ENCODE measurements at places on chromosomes 13 and 19.

- DNase-seq, result no peak
Measured at GRCh38 chr13:73025217-73026012, 33.4 kb upstream of the KLF5 start.

DNA sequence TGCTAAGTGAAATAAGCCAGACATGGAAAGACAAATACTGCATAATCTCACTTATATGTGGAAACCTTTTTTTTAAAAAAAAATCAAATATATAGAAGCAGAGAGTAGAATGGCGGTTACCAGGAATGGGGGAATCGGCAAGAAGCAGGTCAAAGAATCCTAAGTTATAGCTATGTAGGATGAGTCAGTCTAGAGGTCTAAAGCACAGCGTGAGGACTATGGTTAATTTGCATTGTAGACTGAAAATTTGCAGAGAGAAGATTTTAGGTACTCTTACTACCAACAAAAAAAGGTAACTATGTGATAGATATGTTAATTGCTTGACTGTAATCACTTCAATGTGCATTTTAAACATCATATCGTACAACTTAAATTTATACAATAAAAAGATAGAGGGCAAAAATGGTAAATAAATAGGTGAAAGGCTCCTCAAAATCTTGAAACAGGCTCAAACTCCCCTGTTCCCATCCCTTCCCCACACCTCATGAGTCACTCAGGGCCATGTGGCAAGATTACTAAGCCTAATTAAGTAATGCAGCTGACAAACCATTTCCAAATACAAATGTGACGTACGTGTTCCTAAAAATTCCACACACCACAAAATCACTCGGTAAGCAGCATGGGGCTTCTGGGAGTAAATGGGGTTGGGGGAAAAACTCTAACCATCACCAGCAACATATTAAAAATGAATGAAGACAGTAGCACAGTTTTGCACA is 159.0 kb downstream of the USP12 start:
- no peak for DNase-seq

- no peak for DNase-seq
Measured at GRCh38 chr19:1366296-1366695, 17.4 kb upstream of the NDUFS7 start.

DNA sequence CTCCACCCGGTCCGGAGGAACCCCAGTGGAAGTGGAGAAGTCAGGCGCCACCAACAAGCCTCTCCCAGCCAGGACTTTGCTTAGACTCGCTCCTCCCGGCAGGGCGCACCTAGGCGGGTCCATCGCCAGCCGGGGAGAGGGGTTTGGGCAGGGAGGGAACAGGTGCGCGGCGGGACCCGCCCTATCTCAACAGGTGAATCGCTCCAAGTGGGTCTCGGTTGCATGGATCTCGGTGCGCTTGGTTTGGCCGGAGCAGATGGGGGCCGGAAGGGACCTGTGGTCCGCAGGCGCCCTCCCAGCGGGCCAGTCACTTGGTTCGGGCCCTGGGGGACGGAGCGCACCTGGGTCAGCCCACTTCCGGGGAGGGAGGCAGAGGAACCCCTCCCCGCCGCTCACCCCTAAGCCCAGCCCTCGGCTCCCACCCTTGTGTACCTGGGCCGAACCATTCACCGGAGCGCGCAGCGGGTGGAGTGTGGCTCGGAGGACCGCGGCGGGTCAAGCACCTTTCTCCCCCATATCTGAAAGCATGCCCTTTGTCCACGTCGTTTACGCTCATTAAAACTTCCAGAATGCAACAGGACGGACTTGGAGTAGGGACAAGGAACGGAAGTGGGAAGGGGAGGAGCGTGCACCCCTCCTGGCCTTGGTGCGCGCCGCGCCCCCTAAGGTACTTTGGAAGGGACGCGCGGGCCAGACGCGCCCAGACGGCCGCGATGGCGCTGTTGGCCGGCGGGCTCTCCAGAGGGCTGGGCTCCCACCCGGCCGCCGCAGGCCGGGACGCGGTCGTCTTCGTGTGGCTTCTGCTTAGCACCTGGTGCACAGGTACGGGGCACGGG is at the start of gene LSR:
Gene LSR (plus strand): TSS at position 693 of the 836 bp plus-strand sequence. CDS start 21 bp downstream, at position 714.
- DNase-seq, result no peak

- no peak for DNase-seq
Measured at GRCh38 chr13:105464249-105464648, 1071.2 kb downstream of the EFNB2 start.

GRCh38 chr19:13154241-13154778 is 4.1 kb downstream of the IER2 start:
- peak; percentile 15 for DNase-seq

GRCh38 chr19:17579661-17580244 is 24.3 kb downstream of the COLGALT1 start:
- no peak for DNase-seq

GRCh38 chr19:53019684-53020083 is 6.0 kb downstream of the ERVV-1 start:
- DNase-seq, result no peak

- no peak for DNase-seq
Measured at GRCh38 chr13:100436099-100436498, 152.5 kb downstream of the GGACT start.

DNA sequence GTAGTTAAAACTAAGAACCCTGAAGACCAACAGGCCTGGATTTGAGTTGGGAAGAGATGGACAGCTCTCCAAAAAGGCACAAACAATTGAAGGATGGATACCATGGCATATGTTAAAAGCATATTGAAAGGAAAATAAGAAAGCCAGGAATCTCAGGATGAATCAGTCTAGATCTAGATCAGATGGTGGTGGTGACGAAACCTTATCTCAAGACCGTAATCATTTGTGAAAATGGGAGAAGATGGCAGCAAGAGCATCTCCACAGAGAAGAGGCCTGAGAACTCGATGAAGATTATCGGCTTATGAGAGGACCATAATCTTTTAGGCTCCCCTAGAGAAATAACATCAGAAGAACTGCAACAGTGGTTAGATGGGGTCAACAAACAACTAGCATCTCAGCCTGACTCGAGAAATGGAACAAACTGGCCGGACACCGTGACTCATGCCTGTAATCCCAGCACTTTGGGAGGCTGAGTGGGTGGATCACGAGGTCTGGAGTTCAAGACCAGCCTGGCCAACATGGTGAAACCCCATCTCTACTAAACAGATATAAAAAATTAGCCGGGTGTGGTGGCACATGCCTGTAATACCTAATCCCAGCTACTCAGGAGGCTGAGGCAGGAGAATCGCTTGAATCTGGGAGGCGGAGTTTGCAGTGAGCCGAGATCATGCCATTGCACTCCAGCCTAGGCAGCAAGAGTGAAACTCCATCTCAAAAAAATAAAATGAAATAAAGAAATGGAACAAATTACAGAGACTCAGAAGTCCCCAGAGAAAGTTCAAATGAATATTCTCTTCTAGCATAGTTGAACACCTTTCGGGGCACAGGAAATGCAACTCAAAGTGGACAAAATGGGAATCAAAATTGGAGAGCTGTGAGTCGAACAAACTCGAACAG is 47.6 kb downstream of the FOXO1 start:
- DNase-seq, result no peak

GRCh38 chr19:46753420-46754155 is 7.3 kb upstream of the STRN4 start:
- DNase-seq, result peak; percentile 14

DNA sequence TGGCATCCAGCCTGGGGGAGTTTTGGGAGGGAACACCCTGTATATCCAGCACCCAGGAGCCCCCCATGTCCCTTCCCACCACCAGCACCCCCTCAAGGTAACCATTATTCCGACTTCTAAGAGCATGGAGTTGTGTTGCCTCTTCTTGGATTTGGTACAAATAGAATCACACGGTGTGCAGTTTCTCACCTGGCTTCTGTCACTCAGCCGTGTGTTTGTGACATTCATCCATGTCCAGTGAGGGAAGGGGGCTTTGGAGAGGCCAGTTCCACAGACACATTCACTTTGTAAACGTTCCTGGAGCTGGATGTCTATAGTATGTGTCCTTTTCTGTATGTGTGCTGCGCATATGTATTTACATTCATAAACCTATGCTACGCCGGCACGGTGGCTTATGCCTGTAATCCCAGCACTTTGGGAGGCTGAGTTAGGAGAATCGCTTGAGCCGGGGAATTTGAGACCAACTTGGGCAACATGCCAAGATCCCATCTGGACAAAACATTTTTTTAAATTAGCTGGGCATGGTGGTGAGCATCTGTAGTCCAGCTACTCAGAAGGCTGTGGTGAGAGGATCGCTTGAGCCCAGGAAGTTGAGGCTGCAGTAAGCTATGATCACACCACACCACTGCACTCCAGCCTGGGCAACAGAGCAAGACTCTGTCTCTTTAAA is 36.6 kb downstream of the MYH14 start:
- DNase-seq, result no peak

DNA sequence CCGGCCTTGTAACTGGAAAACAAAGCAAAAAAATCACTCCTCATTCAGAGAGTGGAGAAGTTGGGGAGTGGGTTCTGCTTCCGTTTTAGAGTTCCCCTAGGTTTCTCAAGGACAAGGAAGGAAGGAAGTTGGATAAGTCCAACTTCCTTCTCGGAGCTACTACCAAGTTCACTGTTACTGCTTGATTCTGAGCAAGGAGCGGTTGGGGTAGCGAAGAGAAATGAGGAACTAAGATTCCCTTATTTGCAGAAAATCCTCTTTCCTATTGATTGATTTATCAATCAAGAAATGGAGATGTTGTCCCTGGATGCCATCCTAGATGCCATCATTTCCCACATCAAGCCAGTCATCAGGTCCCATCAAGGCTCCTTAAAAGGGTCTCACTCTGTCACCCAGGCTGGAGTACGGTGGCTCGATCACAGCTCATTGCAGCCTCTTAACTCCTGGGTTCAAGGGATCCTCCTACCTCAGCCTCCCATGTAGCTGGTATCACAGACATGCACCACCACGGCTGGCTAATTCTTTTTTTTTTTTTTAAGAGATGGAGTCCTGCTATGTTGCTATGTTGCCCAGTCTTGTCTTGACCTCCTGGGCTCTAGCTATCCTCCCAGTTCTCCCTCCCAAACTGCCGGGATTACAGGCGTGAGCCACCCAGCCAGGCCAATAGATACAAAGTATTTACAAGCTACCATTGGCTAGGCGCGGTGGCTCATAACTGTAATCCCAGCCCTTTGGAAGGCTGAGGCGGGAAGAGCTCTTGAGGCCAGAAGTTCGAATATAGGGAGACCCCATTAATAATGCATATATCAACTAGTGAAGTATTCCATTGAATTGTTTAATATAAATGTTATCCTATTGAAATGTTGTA is 809 bp upstream of the B9D2 start:
- no peak for DNase-seq

GRCh38 chr19:4843647-4843965 is 12.1 kb upstream of the TICAM1 start:
- no peak for DNase-seq

DNA sequence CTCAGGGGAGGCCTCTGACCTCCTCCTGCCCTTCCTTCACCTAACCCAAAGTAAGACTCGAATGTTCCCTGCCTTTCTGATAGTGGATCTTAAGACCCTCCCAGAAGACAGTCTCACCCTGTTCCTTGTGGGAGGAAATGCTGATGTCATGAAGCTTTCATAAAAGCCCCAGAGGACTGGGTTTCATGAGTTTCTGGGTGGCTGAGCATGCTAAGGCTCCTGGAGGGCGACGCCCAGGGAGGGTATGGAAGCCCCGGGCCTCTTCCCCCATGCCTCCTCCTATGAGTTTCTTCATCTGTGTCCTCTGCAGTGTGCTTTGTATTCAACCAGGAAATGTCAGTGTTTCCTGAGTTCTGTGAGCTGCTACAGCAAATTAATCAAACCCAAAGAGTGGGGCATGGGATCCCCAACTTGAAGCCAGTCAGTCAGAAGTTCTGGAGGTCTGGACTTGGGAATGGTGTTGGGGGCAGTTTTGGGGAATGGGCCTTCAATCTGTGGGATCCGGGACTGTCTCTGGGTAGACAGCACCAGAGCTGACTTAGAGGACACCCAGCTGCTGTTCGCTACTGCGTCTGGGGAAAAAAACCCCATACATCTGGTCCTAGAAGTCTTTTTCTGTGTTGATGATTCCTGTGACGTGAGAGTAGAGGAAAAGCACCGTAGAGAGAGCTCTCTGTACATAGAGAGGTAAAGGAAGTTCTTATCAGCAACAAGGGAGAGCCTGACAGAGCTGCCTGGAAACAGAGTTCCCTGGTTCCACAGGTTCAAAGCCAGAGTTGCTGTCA is 2.0 kb upstream of the LILRB2 start:
- DNase-seq, result no peak

DNA sequence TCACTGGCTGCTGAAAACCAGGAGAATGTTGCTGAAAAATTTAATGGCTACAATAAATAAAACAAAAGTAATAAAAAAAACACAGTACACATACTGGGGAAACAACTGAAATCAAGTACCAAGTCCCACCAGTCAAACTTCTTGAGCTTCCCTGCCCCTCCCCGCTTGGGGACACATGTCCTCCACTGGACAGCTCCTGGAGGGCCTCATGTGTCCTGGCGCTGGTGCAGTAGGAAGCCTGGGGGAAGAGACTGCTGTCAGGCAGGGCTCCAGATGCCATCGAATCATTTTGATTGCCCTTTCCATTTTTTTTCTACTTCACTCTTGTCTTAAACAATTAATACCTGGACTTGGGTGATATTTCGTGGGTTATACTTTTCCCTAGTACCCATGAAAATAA is 26.6 kb upstream of the SLC35E1 start:
- DNase-seq, result no peak

- DNase-seq, result no peak
Measured at GRCh38 chr13:83221256-83221655, 661.0 kb downstream of the SLITRK1 start.

DNA sequence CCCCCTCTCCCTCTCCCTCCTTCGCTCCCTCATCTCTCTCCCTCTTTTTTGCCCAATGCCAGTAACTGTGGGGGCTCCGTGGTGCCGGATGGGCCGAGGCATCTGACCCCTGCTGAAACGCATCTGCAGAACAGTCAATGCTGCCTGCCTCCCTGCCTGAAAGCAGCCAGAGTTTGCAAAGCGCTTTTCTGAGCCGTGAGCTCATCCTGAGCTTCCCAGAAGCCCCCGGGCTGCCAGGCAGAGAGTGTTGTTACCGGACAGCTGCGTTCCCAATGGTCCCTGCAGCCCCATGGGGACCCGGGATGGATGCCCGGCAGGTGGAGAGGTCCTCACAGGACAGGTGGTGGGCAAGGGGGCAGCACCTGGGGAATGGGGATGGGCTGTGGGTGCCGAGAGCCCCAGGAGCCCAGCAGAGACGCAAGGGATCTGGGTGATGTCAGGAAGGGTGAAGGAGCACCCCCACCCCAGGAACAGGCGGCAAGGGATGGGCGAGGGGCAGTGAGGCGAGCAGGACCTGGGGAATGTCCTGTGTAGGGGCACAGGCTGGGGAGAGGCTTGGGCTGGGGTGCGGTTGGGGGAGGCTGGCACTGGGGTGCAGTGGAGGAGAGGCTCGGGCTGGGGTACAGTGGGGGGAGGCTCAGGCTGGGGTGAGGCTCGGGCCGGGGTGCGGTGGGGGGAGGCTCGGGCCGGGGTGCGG is 33.0 kb downstream of the GPX4 start:
- DNase-seq, result no peak

- DNase-seq, result no peak
Measured at GRCh38 chr13:20053016-20053415, 94.5 kb downstream of the ZMYM2 start.
